ENCODE measurements at places on chromosomes 3 and 15. TPM values are rescaled to one million over a fixed set of nuclear protein-coding genes. Genes with fewer than 3 reads are reported as not detected.

The FES gene
- total RNA-seq: 9.5 TPM

The CCR9 gene
- not detected for total RNA-seq

GRCh38 chr3:12194209-12194608 lies 35.5 kb upstream of the TIMP4 start:
- H3K36me3 ChIP-seq: no peaks in the 10 kb centered on the region
- H3K27ac ChIP-seq: no peak overlapping the region
- no peak overlapping the region for H3K4me3 ChIP-seq
- peaks cover 8% of the 10 kb centered on the region for H3K4me1 ChIP-seq
- peaks cover 18% of the 10 kb centered on the region for H3K27me3 ChIP-seq
- DNase-seq: no peak

The MRPS11 gene
- 72.7 TPM for total RNA-seq

DNA sequence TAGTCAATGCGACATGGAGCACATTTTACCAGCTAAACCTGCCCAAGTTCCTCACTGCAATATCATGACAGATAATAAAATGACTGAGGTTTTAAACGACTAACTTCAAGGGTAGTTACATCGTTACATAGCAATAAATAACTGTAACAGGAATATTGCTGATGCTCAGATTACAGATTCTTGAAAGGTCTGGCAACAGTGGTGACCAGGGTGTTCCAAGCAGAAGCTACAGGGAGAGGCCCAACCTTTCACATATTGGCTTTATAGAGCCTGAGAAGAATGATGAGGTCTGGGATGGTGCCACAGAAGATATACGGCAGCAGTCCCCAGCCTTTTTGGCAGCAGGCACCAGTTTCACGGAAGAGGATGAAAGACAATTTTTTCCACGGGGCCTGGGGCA lies 51.1 kb upstream of the CSPG5 start:
- H3K36me3 ChIP-seq: peaks cover 27% of the 10 kb centered on the region
- H3K4me1 ChIP-seq: no peaks in the 10 kb centered on the region
- no peak for DNase-seq
- H3K27me3 ChIP-seq: no peaks in the 10 kb centered on the region

GRCh38 chr3:17954801-17955200 lies 212.4 kb upstream of the TBC1D5 start:
- H3K27ac ChIP-seq: no peak overlapping the region
- no peak for DNase-seq
- no peaks in the 10 kb centered on the region for H3K4me1 ChIP-seq
- no peaks in the 10 kb centered on the region for H3K27me3 ChIP-seq
- no peaks in the 10 kb centered on the region for H3K36me3 ChIP-seq
- no peak overlapping the region for H3K4me3 ChIP-seq

DNA sequence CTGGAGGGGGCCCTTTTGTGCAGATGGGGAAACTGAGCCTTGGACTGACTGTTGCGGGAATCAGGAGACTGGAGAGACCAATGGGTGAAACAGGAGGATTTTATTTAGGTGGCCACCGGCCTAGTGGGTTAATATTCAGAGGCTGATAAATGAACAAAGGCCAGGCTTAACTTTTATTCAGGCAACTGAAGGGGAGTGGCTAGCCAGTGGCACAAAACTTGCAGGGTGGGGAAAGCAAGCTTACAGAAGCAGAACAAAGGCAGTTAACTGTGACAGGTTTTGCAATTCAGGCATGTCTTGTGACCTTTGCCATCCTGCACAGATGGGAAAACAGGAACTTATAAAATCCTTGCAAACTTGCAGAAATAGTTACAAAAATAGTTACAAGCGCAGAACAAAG lies 24.9 kb upstream of the ACAD9 start:
- no peak for DNase-seq
- H3K4me1 ChIP-seq: peaks cover 13% of the 10 kb centered on the region
- H3K27ac ChIP-seq: no peak overlapping the region
- no peaks in the 10 kb centered on the region for H3K27me3 ChIP-seq

DNA sequence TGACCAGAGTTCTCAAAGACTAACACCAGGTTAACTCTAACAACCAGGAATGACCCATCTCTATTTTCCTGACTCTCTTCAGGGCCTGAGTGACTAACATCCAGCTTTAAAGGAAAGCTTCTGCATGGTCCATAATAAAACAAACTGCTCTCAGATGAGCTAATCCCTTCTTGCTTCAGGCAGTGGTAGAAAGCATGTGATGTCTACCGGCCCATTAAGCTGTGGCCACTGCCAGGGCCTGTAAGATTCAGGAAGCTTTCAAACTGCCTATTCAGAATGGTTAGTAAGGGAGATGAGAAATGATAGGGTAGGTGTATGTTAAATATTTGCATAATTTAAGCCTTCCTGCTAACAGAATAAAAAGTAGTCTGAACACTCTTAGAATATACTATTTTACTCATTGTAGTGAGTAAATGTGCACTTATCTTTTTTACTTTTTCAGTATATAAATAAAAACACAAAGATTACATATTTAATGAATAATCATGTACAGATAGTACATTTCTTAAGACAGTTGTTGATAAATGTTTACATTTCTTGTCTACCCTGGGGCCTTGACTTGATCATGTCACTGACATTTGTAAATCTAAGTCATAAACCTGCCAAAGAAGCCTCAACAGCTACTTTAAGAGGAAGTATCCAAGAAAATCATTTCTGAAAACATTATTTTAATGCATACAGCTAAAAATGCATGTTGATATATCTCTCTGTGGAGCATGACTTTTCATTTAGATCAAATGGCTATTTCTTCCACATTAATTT lies 222.0 kb downstream of the MCTP2 start:
- H3K4me3 ChIP-seq: no peak overlapping the region
- H3K4me1 ChIP-seq: no peaks in the 10 kb centered on the region
- DNase-seq: no peak
- no peaks in the 10 kb centered on the region for H3K27me3 ChIP-seq
- H3K27ac ChIP-seq: no peak overlapping the region

The THPO gene
- total RNA-seq: 2.8 TPM

DNA sequence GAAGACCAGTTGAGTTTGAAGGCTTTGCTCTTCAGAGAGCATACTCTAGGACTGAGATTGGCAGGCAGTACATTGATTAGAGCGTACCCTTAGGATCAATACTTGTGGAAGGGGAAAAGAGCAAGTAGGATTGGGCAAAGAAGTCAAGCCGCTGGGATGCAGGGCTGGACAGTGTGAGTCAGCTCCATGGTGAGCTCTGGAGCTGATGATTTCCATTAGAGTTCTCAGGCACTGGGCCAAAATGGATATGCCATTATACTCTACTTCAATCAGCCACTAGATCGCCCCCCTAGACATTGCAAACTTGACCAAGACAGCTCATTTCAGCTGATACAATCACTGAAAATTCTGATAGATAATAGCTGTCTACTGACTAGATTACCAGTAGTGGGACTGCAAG lies 432.7 kb upstream of the ALCAM start:
- H3K4me1 ChIP-seq: no peaks in the 10 kb centered on the region
- H3K36me3 ChIP-seq: no peaks in the 10 kb centered on the region
- H3K4me3 ChIP-seq: no peak overlapping the region
- no peak for DNase-seq
- no peaks in the 10 kb centered on the region for H3K27me3 ChIP-seq
- no peak overlapping the region for H3K27ac ChIP-seq

- no peaks in the 10 kb centered on the region for H3K36me3 ChIP-seq
- H3K27me3 ChIP-seq: no peaks in the 10 kb centered on the region
- H3K27ac ChIP-seq: no peak overlapping the region
- H3K4me3 ChIP-seq: no peak overlapping the region
- no peak for DNase-seq
Measured at GRCh38 chr15:38391191-38391590, 62.7 kb upstream of the FAM98B start.

GRCh38 chr3:132020058-132020457 lies 14.8 kb downstream of the CPNE4 start:
- no peaks in the 10 kb centered on the region for H3K4me1 ChIP-seq
- no peak for DNase-seq
- H3K36me3 ChIP-seq: no peaks in the 10 kb centered on the region
- H3K4me3 ChIP-seq: no peak overlapping the region
- no peaks in the 10 kb centered on the region for H3K27me3 ChIP-seq
- no peak overlapping the region for H3K27ac ChIP-seq

The TUSC7 gene
- not detected for total RNA-seq

DNA sequence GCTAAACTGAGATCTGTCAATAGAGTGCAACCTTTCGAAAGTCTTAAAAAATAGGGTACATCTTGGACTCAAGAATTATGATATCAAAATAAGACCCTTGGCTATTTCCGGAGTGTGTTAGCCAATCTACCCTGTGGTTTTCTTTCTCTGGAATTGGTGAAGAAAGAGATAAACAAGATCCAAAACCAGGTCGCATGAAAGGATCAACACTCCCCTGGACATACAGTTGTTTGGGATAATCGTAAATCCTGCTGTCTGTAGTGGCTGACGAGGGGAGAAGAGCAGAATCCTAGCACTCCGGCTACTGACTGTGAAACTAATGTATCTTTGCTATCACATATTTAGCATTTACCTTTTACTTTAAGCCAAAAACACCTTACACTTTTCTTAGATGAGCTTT lies 30.9 kb downstream of the FNDC3B start:
- H3K4me3 ChIP-seq: no peak overlapping the region
- H3K4me1 ChIP-seq: peaks cover 100% of the 10 kb centered on the region
- peak overlapping the region; percentile 38 for H3K27ac ChIP-seq
- peaks cover 74% of the 10 kb centered on the region for H3K36me3 ChIP-seq

- H3K27ac ChIP-seq: no peak overlapping the region
- no peaks in the 10 kb centered on the region for H3K4me1 ChIP-seq
- no peak for DNase-seq
- no peak overlapping the region for H3K4me3 ChIP-seq
Measured at GRCh38 chr15:69947394-69947793, 150.3 kb downstream of the TLE3 start.

DNA sequence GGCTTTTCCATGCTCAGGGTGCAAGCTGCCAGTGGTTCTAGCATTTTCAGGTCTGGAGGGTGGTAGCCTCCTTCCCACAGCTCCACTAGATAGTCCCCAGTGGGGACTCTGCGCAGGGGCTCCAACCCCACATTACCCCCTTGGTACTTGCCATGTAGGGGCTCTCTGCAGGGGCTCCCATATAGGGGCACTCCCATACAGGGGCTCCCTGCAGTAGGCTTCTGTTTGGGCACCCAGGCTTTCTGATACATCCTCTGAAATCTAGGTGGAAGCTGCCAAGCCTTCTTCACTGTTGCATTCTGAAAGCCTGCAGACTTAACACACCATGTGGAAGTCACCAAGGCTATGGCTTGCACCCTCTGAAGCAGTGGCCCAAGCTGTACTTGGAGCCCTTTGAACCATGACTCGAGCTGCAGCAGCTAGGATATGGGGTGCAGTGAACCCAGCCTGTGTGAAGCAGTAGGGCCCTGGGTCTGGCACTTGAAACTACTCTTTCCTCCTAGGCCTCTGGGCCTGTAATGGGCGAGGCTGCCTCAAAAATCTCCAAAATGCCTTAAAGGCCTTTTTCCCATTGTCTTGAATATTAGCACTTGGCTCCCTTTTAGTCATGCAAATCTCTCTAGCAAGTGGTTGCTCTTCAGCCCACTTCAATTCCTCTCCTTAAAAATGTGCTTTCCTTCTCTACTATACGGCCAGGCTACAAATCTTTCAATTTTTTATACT lies 96.4 kb downstream of the TPRA1 start:
- no peaks in the 10 kb centered on the region for H3K36me3 ChIP-seq
- no peaks in the 10 kb centered on the region for H3K4me1 ChIP-seq
- no peak overlapping the region for H3K4me3 ChIP-seq
- H3K27me3 ChIP-seq: peaks cover 4% of the 10 kb centered on the region
- no peak for DNase-seq

DNA sequence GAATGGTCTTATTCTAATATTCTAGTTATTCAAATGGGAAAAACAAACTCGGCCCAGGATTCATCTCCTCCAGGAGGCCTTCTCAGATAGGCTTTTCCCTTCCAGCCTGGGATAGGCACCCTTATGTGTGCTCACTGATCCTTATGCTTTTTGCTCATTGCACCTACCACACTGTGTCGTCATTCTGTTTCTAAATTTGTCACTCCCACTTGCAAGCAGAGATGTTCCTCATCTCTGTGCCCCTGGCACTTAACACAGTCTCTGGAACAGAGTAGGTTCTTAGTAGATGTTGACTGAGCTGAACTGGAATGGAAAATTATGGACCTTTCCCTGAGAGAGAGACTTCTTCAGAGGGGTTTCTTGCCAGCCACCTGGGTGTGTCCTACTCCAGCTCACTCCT lies 18.7 kb upstream of the SPG11 start:
- no peak overlapping the region for H3K4me3 ChIP-seq
- DNase-seq: no peak
- H3K36me3 ChIP-seq: no peaks in the 10 kb centered on the region
- peaks cover 15% of the 10 kb centered on the region for H3K4me1 ChIP-seq
- no peak overlapping the region for H3K27ac ChIP-seq

DNA sequence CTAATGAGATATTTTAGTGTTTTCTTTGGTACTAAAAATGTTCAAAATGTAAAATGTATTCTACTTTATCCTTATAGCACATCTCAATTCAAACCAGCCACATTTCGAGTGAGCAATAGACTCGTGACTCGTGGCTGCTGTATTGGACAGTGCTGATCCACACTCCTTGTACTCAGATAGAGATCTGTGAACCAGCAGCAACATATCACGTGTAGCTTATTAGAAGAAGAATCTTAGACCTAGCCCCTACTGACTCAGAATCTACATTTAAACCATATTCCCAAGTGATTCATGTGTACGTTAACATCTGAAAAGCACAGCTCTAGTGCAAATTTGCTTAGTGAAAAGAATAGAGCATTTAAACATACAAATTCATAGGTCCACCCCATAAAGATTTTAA lies 130.9 kb downstream of the IL1RAP start:
- peaks cover 10% of the 10 kb centered on the region for H3K36me3 ChIP-seq
- H3K4me3 ChIP-seq: no peak overlapping the region

The ADAMTSL3 gene
- 0.09 TPM for total RNA-seq

DNA sequence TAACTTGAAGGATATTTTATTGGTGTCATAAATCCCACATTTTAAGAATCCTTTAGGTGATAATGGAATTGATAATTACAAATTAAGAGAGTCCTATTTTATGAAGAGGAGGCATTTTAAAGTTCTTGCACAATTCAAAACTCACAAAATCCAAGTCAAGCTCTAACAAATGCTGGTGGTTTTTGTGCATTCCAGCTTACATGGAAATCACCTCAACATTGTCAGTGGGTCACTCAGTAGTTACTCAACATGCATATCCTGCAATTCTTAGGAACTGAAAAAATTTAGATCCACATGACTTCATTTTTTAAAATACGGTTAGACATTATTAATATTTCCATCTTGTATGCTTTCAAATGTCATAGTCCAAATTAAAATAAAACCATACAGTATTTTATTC lies 487.2 kb downstream of the CNTN3 start:
- no peaks in the 10 kb centered on the region for H3K36me3 ChIP-seq
- H3K4me3 ChIP-seq: no peak overlapping the region
- H3K27ac ChIP-seq: no peak overlapping the region
- DNase-seq: no peak

DNA sequence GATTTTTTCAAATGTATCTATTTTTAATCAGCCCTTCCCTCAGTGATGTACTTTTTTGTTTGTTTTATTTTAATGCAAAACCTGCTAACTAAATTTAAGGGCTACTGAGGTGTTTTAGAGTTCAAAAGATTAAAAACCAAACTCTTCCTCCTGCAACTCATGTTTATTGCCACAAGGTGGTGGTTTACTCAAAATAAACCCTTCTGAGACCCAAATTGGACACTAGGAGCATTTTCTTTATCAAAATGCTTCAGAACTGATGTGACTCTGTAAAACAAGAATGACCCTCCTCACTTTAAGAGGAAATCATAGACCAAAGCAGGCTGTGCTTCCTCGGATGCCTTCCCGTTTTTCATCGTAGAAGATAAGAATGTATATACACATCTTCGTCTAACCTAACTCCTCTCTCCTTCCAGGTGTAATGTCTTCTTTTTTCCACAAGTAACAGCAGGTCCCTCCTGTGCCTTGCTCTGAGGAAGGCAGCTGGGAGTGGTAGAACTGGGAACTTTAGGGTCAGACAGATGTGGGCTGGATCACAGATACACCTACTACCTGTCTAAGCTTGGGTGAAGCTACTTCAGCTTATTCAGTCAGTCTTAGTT lies 2.9 kb upstream of the NME9 start:
- no peak overlapping the region for H3K27ac ChIP-seq
- H3K27me3 ChIP-seq: no peaks in the 10 kb centered on the region
